ENCODE measurements at places on chromosomes 3 and 15.

DNA sequence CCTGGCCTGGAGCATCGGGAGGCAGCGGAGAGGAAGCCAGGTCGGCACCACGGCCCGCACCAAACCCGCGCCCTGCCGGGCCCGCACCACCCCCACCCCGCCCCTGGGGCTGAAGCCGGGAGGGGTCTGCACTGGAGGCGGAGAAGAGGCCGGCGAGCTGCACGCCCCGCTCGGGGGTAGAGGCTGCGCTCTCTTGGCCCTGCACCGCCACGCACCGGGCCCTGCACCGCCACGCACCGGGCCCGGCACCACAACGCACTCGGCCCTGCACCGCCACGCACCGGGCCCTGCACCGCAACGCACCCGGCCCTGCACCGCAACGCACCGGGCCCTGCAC is 41.4 kb downstream of the MUC20 start:
- no peaks in the 10 kb centered on the region for H3K36me3 ChIP-seq
- DNase-seq = peak; percentile 49
- no peaks in the 10 kb centered on the region for H3K4me1 ChIP-seq
- H3K27me3 ChIP-seq = peaks cover 61% of the 10 kb centered on the region
- no peak overlapping the region for H3K27ac ChIP-seq

GRCh38 chr15:52936489-52936888 is 146.4 kb upstream of the ONECUT1 start:
- H3K36me3 ChIP-seq = no peaks in the 10 kb centered on the region
- H3K4me1 ChIP-seq = no peaks in the 10 kb centered on the region
- H3K27ac ChIP-seq = no peak overlapping the region
- DNase-seq = no peak
- H3K27me3 ChIP-seq = no peaks in the 10 kb centered on the region

- no peaks in the 10 kb centered on the region for H3K36me3 ChIP-seq
- no peaks in the 10 kb centered on the region for H3K4me1 ChIP-seq
- DNase-seq = no peak
- H3K27ac ChIP-seq = no peak overlapping the region
Observed at GRCh38 chr3:23550402-23550801, 255.4 kb upstream of the UBE2E1 start.

DNA sequence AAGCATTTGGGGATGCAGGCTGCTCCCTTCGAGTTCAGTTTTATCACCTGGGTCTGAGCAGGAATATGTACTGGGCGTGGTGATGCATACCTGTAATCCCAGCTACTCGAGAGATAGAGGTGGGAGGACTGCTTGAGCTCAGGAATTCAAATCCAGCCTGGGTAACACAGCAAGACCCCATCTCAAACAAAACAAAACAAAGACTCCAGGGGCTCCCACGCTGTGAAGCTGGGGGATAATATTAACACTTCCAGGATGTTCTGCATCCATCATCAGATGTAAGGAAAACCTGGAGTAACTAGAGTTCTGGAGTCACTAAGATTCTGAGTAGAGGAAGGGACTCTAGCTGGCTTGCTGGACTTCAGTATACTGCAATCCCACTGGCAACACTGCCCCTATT is 40.6 kb downstream of the LYZL4 start:
- peaks cover 11% of the 10 kb centered on the region for H3K4me1 ChIP-seq
- no peak overlapping the region for H3K27ac ChIP-seq
- no peak for DNase-seq
- no peak overlapping the region for H3K4me3 ChIP-seq
- no peaks in the 10 kb centered on the region for H3K36me3 ChIP-seq

DNA sequence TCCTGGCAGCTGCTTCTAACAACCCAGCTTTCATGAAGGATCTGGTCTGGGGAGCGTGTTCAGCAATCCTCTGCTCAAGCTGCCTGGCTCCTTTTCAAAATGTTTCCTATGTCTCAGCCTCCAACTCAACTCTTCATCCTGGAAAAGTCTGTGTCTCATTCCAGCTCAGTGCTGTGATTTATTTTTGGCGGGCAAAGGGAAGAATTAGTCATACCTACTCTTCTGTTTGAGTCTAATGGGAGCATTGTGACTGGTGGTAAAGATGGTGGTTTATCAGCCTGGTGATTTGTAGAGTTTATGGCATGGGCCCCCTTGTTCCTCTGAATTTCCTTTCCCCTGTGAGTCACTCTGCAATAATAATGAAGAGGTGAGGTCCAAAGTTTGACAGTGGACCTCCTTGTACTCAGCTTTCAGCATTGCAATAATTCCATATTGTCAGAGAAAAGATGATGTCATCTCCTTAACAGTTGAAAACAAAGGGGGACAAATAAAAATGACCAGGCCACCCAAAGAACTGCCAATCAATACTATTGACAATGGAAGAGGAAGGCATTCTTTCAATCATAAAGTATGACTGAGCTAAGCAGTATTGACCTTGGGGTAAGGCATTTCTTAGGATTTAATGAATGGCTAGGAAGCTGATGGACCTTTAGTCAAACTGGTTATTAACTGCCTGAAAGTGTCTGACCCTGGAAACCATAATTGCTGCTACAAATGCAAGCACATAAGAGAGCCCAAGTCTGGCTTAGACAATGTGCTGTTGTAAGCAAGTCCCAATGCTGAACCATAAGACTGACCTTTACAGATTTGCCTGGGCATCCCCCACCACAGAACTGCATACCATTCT is 204.7 kb upstream of the MCTP2 start:
- H3K27me3 ChIP-seq = no peaks in the 10 kb centered on the region
- no peaks in the 10 kb centered on the region for H3K4me1 ChIP-seq
- no peaks in the 10 kb centered on the region for H3K36me3 ChIP-seq
- H3K27ac ChIP-seq = no peak overlapping the region

GRCh38 chr15:41523097-41523496 is 9.5 kb upstream of the LTK start:
- no peaks in the 10 kb centered on the region for H3K4me1 ChIP-seq
- H3K27ac ChIP-seq = no peak overlapping the region
- no peaks in the 10 kb centered on the region for H3K27me3 ChIP-seq

- no peaks in the 10 kb centered on the region for H3K27me3 ChIP-seq
- DNase-seq = no peak
- H3K4me1 ChIP-seq = peaks cover 9% of the 10 kb centered on the region
- H3K36me3 ChIP-seq = no peaks in the 10 kb centered on the region
- H3K27ac ChIP-seq = no peak overlapping the region
- no peak overlapping the region for H3K4me3 ChIP-seq
Observed at GRCh38 chr3:123804676-123805075, 79.5 kb downstream of the MYLK start.

DNA sequence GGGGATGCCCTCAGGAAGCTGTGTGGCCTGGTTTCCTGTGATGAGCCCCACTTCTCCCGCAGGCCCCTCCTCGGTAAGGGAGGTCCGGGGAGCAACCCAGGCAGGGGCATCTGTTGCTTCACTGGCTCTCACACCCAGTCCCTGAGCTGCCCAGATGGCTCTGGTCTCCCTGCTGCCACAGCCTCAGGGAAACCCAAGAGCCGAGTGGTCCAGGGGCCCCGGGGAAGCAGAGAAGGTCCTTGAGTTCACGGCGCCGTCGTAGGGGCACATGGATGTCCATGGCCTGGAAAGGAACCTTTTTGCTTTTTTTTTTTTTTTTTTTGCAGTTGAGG is 13.3 kb upstream of the LRRC15 start:
- H3K27ac ChIP-seq = no peak overlapping the region
- DNase-seq = peak; percentile 3
- no peaks in the 10 kb centered on the region for H3K4me1 ChIP-seq
- H3K36me3 ChIP-seq = no peaks in the 10 kb centered on the region

DNA sequence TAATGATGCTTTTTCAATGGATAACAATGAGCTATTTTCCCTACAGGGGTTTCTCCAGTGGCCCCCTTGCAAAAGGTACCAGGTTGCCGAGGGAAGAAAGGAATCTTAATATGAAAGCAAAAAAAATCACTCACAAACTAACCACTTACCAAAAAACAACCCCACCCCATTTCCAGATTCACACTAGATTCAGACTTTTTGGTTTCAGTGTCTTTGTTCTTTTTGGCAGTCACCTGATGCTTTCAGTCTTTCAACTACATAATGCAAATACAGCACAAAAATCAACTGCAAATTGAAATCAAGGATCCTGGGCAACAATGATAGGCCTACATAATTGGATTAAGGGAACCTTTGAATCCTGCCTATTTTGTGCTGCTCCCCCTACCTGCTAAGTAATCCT is 71.1 kb upstream of the RAP2B start:
- no peaks in the 10 kb centered on the region for H3K4me1 ChIP-seq
- no peak for DNase-seq
- no peak overlapping the region for H3K4me3 ChIP-seq
- no peaks in the 10 kb centered on the region for H3K27me3 ChIP-seq

DNA sequence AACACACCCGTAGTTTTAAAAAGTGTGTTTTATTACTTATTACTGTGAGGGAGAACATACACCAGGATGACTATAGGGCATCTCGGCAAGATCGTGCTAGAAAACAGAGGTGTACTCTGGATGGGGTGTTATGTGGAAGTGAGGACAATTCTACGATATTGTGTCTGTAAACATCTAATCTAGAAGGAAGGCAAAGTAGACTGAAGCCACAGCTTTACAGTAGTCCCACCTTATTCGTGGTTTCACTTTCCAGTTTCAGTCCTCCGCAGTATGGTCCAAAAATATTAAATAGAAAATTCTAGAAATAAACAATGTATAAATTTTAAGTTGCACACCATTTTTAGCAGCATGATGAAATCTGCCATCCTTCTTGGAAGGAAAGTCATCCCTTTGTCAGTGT is 277.9 kb downstream of the UNC13C start:
- no peak overlapping the region for H3K4me3 ChIP-seq

GRCh38 chr15:41795996-41796856 is 21.9 kb downstream of the MAPKBP1 start:
- no peak for DNase-seq
- no peaks in the 10 kb centered on the region for H3K27me3 ChIP-seq
- H3K4me3 ChIP-seq = no peak overlapping the region
- H3K36me3 ChIP-seq = peaks cover 17% of the 10 kb centered on the region

- H3K27me3 ChIP-seq = no peaks in the 10 kb centered on the region
- H3K27ac ChIP-seq = peak overlapping the region; percentile 29
- H3K4me3 ChIP-seq = no peak overlapping the region
- no peaks in the 10 kb centered on the region for H3K36me3 ChIP-seq
- no peaks in the 10 kb centered on the region for H3K4me1 ChIP-seq
Observed at GRCh38 chr15:70023769-70024491, 73.8 kb downstream of the TLE3 start.

GRCh38 chr3:66261355-66261754 is 40.6 kb downstream of the SLC25A26 start:
- no peaks in the 10 kb centered on the region for H3K36me3 ChIP-seq
- no peak overlapping the region for H3K27ac ChIP-seq
- H3K27me3 ChIP-seq = no peaks in the 10 kb centered on the region
- no peak for DNase-seq
- no peak overlapping the region for H3K4me3 ChIP-seq

DNA sequence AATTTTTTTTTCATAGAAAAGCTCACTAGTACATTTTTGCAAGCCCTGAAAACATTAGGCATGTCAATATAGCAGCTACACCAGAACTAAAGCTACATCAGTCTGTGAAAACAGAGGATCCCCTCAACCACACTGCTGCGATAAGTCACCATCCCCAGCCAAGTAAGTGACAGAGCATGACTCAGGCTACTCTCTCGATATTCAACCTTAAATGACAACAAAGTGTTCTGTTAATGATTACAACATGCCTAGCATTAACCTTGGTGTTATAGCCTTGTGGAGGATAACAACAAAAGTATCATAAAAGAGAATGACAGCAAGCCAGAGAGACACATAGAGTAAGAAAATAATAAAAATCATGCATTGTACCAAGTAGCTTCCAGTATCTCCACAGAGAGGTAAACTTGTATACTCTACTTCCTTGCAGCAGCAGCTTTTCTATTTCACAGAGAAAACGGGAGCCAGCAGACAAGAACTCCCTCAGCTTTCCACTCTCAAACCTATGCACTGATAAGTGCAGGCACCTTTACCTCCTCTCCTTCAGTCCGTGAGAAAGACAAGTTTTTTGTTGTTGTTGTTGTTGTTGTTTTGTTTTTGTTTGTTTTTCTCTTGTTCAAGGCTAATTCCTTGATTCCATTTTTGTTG is 76.6 kb downstream of the GBE1 start:
- no peak for DNase-seq
- peaks cover 17% of the 10 kb centered on the region for H3K36me3 ChIP-seq
- H3K27me3 ChIP-seq = no peaks in the 10 kb centered on the region
- no peaks in the 10 kb centered on the region for H3K4me1 ChIP-seq

DNA sequence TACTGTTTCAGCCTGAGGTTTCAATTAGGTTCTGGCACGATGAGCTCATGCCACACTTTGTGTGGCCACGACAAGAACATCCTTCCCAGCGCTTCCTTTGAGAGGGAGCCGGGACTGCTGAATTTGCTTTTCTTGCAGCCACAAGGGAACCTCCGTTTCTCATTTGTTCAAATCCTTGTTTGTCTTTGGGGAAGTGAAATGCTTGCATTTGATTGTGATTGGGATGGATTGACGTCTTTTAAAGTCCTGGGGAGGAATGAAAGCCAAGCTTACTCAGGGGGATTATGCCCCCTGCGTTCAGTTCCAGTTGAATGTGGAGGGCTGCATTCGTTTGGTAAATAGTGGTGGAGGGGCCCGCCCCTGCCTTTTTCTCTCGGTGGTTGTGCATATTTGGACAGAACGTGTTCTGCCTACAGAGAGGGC is 277.6 kb downstream of the THSD4 start:
- H3K27ac ChIP-seq = peak overlapping the region; percentile 20
- H3K36me3 ChIP-seq = no peaks in the 10 kb centered on the region
- peaks cover 41% of the 10 kb centered on the region for H3K4me1 ChIP-seq
- H3K4me3 ChIP-seq = no peak overlapping the region
- no peak for DNase-seq

GRCh38 chr3:134729649-134730048 is 65.4 kb upstream of the EPHB1 start:
- H3K4me3 ChIP-seq = no peak overlapping the region
- H3K36me3 ChIP-seq = no peaks in the 10 kb centered on the region
- no peaks in the 10 kb centered on the region for H3K4me1 ChIP-seq

GRCh38 chr15:55267401-55268175 is 22.0 kb downstream of the RAB27A start:
- H3K4me1 ChIP-seq = no peaks in the 10 kb centered on the region
- H3K4me3 ChIP-seq = no peak overlapping the region
- H3K36me3 ChIP-seq = no peaks in the 10 kb centered on the region

DNA sequence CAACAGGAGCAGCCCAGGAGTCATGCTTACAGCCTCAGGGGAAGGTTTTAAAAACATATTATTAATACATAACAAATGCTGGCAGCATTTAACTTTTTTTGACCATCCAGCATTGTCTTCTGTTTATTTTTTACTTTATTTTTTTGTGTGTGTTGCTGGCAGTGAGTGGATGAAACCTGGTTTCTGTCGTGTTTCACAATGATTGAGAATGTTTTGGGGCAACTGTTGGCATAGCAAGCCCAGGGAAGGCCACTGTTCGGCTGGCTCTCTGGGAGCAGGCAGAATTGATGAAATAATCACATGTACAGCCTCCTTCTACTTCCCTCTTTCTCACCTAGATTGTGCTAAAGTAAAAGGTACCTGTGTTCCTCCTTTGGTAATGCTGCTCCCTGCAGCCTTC is 190.2 kb downstream of the NR1D2 start:
- H3K4me3 ChIP-seq = no peak overlapping the region
- H3K4me1 ChIP-seq = no peaks in the 10 kb centered on the region
- H3K36me3 ChIP-seq = peaks cover 32% of the 10 kb centered on the region
- no peak for DNase-seq
- no peaks in the 10 kb centered on the region for H3K27me3 ChIP-seq

All from tibial artery (tissue), 4 donors.